ENCODE measurements at places on chromosomes 11 and 22.

DNA sequence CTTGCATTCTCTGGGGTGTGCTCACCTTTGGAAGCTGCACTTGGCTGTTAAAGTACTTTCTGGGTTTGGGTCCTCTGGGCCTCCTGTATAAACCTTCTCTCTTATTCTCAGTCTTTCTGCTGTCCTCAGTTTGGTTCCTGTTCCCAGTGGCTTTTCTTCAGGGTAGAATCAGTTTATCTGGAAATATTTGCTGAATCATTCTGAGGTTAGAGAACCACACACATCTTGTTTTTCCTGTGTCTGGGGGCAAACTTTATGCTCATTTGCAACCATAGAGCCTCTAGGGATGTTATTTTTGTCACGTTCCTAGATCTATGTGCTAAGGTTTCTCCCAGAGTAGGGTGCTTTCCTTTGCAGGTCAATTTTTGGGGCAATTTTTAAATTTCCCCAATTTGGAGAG lies 224.3 kb upstream of the C11orf87 start:
- no peak for DNase-seq

DNA sequence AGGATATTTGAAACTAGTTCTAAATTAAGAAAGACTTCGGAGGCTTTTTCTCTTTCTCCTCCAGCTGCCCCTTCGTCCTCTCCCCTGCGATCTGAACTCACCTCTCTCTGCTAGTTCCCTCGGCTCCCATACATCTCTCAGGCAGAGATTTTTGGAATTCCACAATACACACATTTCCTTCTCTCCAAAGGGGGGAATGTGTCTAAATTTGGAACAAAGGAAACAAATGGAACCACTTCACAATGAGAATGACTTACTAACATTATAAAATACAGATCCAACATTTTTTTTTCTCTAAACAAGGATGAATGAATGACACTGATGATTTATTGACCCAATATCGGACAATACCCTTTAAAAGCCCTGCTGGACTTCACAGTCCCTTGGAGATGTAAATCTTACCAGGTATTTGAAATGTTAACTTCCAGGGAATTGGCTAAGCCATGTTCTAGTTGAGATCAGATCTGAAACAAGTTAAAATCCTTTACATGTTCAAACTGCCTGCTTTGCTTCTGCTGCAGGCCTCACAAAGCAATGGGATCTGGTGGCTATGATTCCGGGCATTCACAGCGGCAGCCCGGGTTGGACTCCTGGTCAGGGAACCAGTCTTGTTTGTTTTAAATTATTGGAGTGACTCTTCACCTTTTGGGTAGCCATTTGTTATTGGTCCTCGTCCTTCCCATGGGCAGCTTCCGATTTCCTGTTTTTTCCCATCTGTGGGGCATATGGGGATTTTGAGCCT lies 20.5 kb upstream of the GSTP1 start:
- DNase-seq = no peak

DNA sequence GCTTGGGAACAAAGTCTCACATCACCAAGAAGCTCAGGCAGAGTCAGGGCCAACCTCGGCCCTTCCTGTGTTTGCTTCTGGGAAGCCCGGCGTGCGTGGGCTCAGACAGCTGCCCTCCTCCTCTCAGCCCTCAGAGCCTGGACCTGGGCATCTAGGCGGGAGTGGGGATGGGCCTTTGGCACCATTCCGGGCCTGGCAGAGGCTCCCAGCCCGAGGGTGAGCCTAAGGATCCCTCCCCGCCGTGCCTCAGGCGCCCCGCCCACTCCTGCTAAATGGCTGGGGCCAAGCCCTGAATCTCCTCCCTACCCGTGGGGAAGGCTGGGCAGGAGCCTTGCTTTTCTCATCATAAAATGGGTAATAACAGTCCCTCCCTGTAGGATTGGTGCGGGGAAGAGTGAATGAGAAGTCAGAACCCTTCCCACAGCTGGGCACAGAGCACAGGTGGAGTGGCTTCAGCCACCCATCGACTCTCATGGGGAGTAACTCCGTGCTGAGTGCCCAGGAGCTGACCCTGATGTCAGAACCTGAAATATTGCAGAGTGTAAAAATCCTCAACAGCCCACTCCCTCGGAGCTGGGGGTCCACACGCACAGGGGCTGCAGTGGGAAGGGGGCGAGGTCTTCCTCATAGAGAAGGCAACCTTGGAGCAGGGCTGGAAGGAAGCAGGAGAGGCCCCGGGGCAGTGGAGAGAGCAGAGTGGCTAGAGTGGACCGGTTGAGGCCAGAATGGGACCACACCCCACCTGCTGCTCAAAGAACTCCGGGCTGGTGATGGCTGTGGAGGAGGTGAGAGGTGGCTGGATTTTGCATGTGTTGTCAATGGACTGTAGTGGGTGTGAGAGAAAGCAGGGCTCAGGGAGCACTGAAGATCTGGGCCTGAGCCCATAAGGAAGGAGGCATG lies 18.8 kb upstream of the CDKN1C start:
- DNase-seq = no peak

DNA sequence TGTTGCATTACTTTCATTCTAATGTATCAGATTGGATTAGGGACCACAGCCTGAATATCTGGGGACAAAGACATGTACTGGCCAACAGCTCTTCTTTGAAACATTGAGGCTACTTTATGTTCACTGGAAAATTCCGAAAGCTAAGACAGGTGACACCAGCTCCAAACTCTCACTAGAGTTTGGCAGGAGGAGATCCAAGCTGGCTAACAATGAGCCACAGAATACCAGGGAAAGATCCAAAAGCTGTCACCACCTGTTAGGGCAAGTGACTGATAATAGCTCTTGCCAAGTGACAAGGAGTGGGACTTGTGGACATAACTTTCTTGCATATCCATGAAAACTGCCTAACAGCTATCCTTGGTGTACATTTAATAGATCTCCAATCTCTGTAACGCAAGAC lies 333.3 kb downstream of the TTC28 start:
- DNase-seq = no peak

DNA sequence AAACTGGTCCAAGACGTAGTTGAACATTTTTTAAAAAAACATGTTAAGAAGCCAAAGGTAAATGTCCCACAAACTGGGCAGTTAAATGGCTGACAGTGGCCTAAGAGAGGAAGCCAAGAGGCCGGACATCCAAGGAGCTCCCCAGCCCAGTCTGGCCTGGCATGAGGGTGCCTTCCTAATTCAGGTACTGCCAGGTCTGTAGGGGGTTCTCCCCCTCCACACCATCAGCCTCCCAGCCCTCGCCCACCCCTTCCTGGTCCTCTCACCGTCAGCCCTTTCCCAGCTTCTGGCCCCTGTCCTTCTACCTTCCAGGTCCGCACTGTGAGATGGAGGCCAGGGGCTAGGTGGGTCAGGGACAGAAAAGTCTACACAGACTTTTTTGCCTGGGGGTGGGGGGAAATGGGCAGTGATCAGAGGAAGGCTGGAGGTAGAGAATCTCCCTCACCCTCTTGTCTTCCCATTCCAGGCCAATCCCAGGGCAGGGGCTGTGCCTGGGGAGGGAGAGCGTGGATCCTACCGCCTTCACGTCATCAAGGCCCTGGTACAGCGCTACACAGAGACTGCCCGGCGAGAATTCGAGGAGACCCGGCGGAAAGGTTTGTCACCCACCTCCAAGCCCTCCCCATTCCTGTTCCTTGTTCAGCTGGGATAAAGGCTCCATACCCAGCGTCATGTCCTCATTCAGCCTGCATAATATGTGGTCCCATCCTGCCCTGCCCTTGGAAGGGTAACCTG lies 6.0 kb downstream of the ART5 start:
- DNase-seq = no peak

GRCh38 chr11:32105871-32106560 lies 15.1 kb downstream of the RCN1 start:
- no peak for DNase-seq

DNA sequence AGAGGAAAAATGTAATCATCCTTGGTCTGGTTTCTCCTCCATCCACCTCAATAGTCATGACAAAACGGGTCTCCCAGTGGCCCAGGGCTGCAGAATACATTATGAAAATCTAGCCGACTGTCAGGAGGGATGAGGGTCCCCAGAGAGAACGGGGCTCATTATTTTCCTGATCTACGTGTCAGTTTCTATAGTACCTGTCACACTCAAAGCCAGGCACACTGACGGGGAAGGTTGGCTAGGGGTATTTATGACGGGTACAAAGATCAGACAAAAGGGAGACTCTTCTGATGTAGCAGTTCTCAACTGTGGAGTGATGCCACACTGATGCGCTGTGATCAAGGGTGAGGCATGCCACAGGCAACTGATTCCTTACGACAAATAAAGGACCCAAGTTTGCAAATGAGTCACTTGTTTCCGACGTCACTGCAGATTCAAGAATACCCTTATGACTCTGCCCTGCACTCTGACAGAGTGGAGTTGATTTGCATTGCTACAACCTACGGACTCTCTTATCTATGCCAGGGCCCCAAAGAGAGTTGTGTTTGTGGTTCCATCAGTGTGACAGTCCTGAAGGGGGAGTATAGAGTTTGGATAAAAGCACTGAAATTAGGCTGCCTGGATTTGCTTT lies 188.2 kb upstream of the TBCEL start:
- DNase-seq = no peak

DNA sequence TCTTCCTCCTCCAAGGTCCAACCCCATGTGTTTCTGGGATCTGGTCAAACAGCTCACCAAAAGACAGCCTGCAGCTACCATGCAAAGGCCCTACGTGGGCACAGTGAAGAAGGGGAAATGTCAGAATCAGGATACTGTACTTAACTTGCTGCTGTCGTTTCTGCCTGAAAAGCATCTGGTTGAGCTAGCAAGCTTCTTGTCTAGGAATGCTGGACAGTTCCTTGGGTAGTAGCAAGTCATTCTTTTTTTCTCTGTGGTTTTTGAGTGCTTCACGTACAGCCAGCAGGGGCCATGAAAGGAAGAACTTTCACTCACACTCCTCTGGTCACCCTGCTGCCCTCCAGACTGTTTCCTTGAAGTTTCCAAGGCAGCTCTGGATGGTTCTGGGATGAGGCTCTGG lies 24.7 kb downstream of the RCOR2 start:
- no peak for DNase-seq

GRCh38 chr22:48423481-48423911 lies 1404.2 kb downstream of the BRD1 start:
- no peak for DNase-seq

GRCh38 chr22:48753752-48754517 lies 1073.7 kb downstream of the BRD1 start:
- DNase-seq = no peak

GRCh38 chr11:122663056-122663740 lies 7.7 kb downstream of the UBASH3B start:
- no peak for DNase-seq

GRCh38 chr11:45288339-45288738 lies 2.2 kb upstream of the SYT13 start:
- no peak for DNase-seq

- no peak for DNase-seq
Observed at GRCh38 chr22:38657045-38657909, 839 bp downstream of the CBY1 start.

- no peak for DNase-seq
Observed at GRCh38 chr11:26137651-26138050, 194.3 kb upstream of the ANO3 start.

- no peak for DNase-seq
Observed at GRCh38 chr22:46600273-46600796, 19.9 kb upstream of the GRAMD4 start.

DNA sequence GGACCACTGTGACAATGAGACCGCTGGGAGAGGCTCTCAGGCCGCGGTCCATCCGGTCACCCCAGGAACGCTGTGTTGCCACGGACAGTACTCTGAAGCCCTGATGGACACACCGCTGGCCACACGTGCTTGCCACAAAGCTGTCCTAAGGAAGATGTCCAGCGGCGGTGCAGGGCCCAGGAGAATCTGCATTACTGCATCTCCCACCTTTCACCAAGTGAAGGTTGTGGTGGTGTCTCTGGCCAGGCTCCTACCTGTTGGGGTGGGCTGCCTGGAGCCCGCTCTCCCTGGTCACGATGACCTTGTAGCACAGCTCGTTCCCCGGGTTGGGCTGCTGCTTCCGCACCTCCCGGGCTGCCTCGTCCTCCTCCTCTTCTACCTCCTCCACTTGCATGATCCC lies 4.2 kb downstream of the TTLL12 start:
- no peak for DNase-seq

DNA sequence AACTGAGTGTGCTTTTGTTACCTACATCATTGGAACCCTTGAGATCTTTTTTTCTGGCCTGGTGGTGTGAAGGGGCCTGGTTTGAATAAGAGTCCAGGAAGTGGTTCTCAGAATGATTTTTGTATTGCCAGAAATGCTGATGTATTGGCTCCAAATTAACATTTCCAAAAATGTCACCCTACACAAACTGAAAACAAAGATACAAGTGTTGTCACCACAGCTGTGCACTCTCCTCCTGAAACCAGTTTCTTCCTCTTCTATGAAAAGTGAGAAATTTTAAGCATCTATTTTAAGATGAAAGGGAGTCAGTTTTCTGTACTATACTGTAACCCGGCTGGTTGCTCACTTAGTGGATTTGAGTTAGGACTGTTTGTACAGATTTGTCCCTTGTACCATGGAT lies 218.8 kb downstream of the PGR start:
- DNase-seq = no peak

GRCh38 chr11:120336641-120337354 lies 585 bp downstream of the ARHGEF12 start:
- DNase-seq = no peak

DNA sequence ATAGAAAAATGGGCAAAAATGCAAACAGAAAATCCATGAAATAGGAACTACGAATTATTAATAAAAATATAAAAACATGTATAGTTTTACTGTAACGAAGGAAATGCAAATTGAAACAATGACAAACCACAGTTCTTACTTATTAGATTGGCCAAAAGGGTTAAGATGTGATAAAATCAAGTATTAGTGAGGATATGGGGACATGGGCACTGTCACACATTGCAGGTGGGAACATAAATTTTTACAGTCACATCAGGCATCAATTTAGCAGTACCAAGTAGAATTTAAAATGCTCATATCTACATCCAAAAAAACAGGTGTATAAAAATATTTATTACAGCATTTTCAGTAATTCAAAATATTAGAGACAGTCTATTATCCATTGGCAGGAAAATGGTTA lies 353.2 kb upstream of the API5 start:
- no peak for DNase-seq

GRCh38 chr11:71194710-71195109 lies 57.7 kb downstream of the SHANK2 start:
- DNase-seq = no peak

DNA sequence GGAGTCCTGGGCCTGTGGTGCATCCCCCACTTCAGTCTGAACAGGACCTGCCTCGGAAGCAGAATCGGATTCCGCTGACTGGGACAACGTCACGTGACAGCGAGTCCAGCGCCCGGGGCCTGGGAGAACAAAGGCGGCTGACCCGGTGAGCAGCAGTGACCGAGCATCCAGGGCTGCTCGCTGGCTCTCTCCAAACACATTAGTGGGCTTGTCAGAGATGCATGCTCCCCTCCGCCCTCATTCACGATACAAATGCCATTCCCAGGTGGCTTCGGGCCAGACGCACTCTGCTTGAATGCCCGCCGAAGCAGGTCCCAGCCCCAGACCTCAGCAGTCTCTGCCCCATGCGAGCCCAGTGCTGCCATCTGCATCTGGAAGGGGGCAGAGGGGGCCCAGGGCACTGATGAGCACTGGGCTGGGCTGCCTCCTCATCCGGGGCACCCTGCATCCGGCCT lies 91.0 kb downstream of the WNT7B start:
- no peak for DNase-seq
